ENCODE measurements at places on chromosomes 16 and 17. TPM values are rescaled to one million over a fixed set of nuclear protein-coding genes. Genes with fewer than 3 reads are reported as not detected.

DNA sequence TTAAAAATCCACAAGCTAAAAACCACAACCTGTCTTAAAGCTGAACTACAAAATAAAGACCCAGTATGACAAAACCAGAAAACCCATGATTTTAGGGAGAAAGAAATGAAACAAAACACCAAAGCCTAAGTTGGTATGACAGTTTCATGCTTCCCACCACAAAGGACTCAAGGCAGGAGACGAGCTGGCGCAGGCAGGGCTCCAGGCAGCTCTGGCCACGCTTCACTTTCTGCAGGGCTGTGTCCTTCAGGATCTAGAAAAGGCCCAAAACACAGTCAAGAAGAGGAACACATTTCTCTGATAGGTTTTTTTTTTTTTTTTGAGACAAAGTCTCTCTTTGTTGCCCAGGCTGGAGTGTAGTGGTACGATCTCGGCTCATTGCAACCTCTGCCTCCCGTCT lies 75.3 kb downstream of the WDR59 start:
- no peak overlapping the region for H3K4me3 ChIP-seq
- no peak overlapping the region for H3K27ac ChIP-seq
- H3K36me3 ChIP-seq = no peaks in the 10 kb centered on the region
- H3K27me3 ChIP-seq = no peaks in the 10 kb centered on the region

GRCh38 chr17:50346313-50347116 lies 589 bp downstream of the XYLT2 start:
- H3K4me1 ChIP-seq = peaks cover 22% of the 10 kb centered on the region
- H3K27me3 ChIP-seq = no peaks in the 10 kb centered on the region
- no peaks in the 10 kb centered on the region for H3K36me3 ChIP-seq
- ATAC-seq = peak; percentile 56
- peak overlapping the region; percentile 88 for H3K4me3 ChIP-seq

KRTAP4-3 gene
- not detected for total RNA-seq

DNA sequence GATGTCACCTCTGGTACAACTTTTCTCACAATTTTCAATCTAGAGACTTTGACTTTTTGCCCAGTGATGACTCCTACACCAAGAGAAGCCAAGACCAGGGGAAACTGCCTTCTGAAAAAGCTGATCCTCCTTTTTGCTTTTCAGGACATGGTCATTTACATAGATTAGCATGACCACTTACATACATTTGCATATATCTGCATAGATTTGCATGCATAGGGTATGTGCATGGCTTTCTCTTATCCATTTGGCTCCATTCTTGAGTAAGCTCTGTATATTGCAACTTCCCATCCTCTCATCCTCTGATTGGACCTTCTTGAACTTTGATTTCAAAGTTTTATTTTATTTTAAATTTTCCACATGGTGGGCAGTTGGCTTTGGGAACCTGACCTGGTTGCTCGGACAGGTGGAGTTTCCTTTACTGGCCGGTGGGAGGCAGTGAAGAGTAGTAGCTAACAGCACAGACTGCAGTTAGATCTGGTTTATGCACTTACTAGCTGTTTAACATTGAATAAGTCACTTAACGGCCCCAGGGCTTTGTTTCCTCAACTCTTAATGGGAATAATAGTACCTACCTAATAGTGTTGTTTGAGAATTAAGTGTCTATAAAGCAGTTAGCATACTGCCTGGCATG lies 92.9 kb downstream of the GPR139 start:
- H3K36me3 ChIP-seq = no peaks in the 10 kb centered on the region
- no peak overlapping the region for H3K4me3 ChIP-seq
- no peak overlapping the region for H3K27ac ChIP-seq
- no peaks in the 10 kb centered on the region for H3K4me1 ChIP-seq
- ATAC-seq = no peak

- no peak overlapping the region for H3K4me3 ChIP-seq
- peaks cover 61% of the 10 kb centered on the region for H3K27me3 ChIP-seq
- ATAC-seq = no peak
- H3K27ac ChIP-seq = no peak overlapping the region
Measured at GRCh38 chr17:202501-202951, 21.1 kb upstream of the DOC2B start.

DNA sequence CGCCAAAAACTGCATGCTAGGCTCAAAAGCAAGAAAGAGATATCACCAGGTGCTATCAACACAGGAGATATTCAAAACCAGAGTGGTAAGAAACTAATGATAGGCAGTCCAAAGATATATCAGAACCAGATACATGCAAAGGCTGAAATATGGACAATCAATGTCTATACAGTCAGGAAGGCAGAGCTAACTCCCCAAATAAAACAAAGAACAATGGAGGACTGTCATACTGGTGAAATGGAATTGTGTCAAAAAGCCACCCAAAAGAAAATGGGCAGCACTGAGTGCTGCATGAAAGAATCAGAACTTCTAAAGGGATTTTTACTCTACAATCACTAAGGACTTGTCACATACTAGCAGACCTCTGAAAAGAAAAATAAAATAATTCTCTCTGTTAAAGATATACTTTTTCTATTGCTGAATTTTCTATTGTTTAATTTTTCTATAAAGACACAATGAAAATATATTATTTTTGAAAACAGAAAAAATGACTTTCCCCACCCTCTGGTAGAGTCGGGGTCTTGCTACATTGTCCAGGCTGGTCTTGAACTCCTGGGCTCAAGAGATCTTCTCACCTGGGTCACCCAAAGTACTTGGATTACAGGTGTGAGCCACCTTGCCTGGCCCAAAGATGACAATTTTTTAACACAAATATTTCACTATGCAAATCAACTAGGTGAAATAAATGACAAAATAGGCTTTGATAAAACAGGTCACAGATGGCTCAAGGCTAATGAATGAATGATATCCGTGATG lies 98.2 kb downstream of the USP32 start:
- no peaks in the 10 kb centered on the region for H3K4me1 ChIP-seq
- peaks cover 24% of the 10 kb centered on the region for H3K36me3 ChIP-seq
- H3K27ac ChIP-seq = no peak overlapping the region
- no peaks in the 10 kb centered on the region for H3K27me3 ChIP-seq
- H3K4me3 ChIP-seq = no peak overlapping the region
- ATAC-seq = no peak

ADAP2 gene
- total RNA-seq = 12.9 TPM

DNA sequence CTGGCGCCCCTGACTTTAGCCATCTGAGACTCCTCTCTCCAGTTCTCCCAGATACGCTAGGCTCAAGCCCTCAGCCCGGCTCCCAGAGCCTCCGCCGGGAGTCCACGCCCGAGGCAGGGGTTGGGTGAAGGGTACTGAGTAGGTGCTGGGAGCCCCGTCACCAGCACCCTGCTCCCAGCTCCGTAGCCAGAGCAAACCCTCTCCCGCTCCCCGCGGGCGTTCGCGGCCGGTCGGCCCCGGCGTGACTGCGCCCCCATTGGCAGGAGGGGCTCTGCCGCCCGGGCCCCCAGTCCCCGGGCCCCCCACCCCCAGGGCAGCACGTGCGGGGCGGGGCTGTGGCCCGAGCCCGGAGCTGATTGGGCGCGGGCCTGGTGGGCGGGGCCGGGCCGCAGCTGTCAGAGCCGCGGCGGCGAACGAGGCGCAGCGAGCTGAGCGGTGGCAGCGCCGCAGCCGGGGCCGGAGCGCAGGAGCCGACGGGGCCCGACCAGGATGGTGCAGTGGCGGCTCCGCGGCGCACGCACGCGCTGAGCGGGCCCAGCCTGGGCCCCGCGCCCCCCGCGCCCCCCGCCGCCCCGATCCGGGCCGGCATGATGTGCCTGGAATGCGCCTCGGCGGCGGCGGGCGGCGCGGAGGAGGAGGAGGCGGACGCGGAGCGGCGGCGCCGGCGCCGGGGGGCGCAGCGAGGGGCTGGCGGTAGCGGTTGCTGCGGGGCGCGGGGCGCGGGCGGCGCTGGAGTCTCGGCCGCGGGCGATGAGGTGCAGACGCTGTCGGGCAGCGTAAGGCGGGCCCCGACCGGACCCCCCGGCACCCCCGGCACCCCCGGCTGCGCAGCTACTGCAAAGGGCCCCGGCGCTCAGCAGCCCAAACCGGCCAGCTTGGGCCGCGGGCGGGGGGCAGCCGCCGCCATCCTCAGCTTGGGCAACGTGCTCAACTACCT lies at the start of gene SPNS2:
Gene SPNS2, plus strand, starts transcription at position 421 of the 937 bp plus-strand sequence. Its CDS starts 167 bp downstream, at position 588.
- peak; percentile 88 for ATAC-seq
- H3K27ac ChIP-seq = peak within 1 kb of the TSS; percentile 63
- no peaks in the 10 kb centered on the region for H3K36me3 ChIP-seq
- peak within 1 kb of the TSS; percentile 56 for H3K4me3 ChIP-seq
- H3K4me1 ChIP-seq = peaks cover 20% of the 10 kb centered on the region
- peaks cover 47% of the 10 kb centered on the region for H3K27me3 ChIP-seq

NXPH3 gene
- 24.4 TPM for total RNA-seq

NPTX1 gene
- total RNA-seq = 1.2 TPM

DNA sequence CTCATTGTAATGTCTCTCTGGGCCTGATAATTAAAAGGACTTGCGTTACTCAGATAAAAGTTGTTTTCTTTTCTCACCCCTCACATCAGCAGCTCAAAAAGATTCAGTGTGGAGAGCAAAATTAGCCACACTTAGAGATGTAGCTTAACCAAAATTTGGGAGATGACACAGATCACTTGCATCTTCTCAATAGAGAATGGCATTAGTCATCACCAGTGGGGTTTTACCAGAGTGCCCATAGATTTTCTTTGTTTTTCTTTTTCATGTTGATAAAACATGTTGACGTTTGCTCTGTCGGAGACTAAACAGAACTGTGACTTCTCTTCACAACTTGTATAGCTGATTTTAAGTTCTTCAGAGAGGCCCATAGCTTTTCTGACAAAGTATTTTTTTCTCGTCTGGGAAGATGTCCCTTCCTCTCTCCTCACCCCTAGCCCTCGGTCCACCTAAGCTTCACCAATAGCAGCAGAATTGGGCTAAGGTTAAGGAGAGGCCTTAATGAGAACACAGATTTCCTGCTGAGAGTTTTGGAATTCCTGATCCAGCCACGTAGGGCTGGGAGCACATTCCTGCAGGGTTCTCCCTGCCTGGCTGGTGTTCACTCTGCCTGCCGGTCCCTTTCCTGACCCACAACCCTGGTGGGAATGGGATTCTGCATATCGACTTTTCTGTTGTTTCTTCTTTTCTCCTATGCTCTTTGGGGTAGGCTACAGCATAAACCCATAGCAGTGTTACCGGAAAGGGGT lies 92.6 kb downstream of the CACNG3 start:
- no peak for ATAC-seq
- H3K4me1 ChIP-seq = no peaks in the 10 kb centered on the region
- H3K36me3 ChIP-seq = no peaks in the 10 kb centered on the region
- H3K27me3 ChIP-seq = peaks cover 15% of the 10 kb centered on the region

GRCh38 chr16:17160285-17160853 lies 310.4 kb downstream of the XYLT1 start:
- no peaks in the 10 kb centered on the region for H3K27me3 ChIP-seq
- H3K27ac ChIP-seq = no peak overlapping the region
- no peaks in the 10 kb centered on the region for H3K4me1 ChIP-seq
- H3K36me3 ChIP-seq = no peaks in the 10 kb centered on the region
- no peak overlapping the region for H3K4me3 ChIP-seq
- no peak for ATAC-seq

SMIM36 gene
- total RNA-seq = not detected

DNA sequence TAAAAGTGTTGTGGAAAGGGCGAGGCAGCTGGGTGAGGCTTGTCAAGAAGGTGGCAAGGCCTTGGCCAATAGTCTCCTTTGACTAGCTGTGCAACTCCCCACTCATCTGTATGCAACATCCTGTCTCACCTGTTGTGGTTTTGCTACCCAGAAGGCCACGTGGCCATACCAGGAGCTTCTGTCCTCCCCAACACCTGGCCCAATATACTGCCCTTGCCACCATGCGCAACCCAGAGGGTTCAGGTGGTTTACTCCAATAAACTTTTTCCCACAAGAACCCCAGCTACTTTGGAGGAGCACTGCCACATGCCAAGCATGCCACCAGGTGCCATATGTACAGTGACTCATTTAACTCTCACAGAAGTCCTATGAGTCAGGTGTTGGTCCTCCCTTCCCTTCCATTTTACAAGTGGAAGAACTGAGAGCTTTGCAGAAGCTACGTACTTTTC lies 10.2 kb downstream of the MYO19 start:
- no peak for ATAC-seq
- H3K4me1 ChIP-seq = no peaks in the 10 kb centered on the region
- no peak overlapping the region for H3K27ac ChIP-seq
- no peak overlapping the region for H3K4me3 ChIP-seq
- H3K27me3 ChIP-seq = no peaks in the 10 kb centered on the region

CRISPLD2 gene
- total RNA-seq = 176 TPM

Data from gastroesophageal sphincter (tissue), 4 donors.